ENCODE measurements at places on chromosomes 4 and X.

DNA sequence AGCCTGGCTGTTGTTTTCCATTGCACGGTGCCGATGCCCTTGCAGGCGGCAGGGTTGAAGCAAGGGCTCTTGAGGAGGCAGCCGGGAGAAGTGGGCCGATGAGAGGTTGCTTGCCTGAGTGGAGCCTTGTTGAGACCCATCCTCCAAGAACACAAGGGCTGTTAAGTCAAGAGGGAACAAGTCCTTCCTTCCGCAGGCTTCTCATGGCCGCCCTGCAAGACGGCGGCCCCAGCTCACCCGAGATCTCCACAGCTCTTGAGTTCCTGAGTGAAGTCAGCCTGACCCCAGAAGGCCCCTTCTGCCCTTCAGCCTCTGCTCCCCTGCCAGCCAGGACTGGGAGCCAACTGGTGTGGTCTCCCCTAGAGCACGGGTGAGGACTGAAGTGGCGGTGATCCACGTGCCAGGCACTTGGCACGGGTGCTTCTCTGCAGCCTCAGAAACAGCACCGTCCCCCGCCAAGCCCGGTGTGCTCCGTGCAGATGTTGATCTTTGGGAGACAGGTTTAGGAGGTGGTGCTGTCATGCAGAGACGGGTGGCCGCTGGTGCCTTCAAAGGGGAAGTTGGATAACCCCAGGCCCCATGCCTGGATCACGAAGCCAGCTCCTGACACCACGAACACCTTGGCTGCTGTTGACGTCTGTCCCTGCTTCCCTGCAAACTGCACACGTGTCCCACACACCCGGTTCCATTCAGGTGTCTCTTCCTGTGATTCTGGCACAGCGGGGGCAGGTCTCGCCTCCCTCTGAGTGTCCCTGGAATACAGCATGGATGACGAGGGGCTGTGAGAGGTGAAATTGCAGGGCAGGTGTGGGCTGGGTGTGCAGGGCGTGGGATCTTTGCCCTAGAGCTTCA is 164.4 kb upstream of the PSAPL1 start:
- DNase-seq, result no peak

DNA sequence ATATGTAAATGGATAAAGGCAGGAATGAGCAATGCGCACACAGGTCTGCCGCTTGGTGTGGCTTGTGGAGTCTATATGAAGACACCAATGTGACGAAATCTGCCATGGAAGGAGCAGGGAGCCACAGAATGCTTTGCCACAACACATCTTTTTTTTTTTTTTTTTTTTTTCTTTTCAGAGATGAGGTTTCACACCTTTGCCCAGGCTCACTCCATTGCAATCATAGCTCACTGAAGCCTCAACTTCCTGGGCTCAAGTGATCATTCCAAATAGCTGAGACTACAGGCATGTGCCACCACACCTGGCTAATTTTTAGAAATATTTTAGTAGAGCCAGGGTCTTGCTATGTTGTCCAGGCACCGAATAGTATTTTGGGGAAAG is 17.4 kb upstream of the SLC34A2 start:
- no peak for DNase-seq

- no peak for DNase-seq
These were observed 117.2 kb upstream of the DDX53 start for GRCh38 chrX:22882543-22882942.

DNA sequence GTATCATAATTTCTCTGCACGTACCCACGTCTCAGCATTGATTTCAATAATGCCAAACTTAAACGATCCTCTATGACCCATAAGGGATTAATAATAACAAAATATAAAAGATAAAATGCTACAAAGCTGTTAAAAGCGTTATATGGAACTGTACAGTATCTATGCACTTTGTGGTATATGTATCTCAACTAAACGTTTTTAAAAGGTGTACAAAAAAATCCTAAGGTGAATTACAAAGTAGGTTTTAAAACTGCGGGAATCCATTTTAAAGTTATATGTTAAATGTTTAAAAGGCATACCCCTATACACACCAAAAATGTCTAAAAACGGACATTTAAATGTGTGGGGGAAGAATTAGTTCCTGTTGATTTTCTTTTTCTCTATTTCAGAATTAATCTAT is 860 bp downstream of the ZNF182 start:
- no peak for DNase-seq

DNA sequence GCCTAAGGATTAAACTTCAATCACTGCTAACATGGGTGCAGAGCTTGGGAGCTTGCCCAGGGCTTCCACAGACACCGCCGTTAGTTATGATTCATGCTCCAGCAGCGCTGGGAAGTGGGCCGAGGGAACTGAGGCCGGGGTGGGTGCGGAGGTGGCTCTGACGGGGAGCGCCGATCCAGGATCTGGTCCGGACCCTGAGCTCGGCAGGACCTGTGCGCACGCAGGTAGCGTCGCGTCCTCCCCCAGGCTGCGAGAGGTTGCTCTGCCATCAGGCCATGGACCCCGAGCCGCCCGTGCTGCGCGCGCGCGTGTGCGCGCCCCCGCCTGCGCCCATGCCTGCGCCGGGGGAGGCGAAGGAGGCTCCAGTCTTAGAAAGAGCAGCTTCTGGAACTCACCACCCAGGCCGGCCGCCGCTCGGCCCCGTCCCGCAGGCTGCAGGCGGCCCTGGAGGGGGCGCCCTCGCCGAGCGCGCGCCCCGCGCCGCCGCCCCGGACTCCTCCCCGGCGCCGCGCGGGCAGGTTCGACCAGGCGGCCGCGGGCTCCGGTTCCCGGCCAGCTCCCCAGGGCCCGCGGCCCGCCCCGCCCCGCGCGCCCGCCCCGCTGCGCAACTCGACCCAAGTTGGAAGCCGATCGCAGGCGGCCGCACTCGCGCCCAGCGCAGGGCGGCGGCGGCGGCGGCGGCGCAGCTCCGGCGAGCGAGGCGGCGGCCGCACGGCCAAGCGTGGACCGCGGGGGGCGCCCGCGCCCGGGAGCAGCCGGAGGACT is 732 bp upstream of the ADRA2C start:
- no peak for DNase-seq

Measured in inflammatory macrophage treated with lipopolysaccharide for 4 hours (primary cell).